ENCODE measurements at places on chromosomes 1 and 21. TPM values are rescaled to one million over a fixed set of nuclear protein-coding genes. Genes with fewer than 3 reads are reported as not detected.

DNA sequence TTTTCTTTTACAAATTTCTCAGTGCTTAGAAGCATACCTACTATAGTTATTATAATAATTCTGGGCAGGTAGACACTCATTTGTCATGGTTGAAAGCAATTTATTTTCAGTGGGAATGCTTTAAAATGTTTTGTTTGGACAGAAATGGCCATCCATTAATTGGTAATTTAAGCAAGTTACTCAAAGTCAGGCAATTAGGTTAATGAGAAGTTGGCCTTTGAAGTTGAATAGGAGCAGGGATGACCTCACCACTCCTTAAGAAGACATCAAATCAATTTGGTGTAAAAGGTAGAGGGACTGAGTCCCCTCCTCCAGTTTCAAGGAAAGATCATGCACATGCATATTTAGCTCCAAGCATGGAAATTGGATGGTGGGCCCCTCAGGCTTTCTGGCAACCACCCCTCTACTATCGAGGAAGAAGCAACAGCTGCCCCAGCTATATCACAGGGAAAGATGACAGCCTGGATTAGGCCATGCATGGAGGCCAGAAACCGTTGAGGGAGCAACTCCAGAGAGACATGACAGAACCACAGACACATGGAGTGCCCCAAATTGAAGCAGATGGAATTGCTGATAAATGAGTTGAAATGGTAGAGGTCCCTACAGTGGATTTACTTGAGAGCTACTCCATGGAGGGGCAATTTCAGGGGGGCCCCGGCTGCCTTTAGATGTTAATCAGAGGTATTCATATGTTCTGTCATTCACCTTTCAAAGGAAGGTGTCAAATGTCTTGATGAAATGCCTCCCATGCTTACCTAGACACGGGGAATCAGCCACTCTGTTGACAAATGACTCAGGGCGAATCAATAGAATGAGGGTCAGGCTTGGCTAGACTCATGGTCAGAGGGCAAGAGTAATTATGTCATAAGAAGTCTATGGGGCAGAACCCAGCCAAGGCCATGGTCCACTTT, 26.7 kb downstream of the HLX start:
- DNase-seq, result no peak

DNA sequence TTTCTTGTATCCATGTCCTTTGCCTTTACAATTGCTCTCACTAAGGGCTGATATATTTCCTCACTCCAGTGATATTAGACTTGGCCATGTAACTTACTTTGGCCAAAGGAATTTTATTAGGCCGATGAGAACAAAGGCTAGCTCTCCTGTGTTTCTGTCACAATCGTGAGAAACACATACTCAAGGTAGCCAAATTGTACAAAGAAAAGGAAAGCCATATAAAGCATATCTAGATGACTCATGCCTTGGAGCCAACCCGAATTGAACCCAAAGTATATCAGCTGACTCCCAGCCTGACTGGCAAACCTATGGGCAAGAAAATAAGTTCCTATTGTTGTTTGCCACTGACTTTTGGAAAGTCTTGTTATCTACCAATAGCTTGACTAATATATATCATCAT, 371.7 kb upstream of the LRRC7 start:
- no peak for DNase-seq

DNA sequence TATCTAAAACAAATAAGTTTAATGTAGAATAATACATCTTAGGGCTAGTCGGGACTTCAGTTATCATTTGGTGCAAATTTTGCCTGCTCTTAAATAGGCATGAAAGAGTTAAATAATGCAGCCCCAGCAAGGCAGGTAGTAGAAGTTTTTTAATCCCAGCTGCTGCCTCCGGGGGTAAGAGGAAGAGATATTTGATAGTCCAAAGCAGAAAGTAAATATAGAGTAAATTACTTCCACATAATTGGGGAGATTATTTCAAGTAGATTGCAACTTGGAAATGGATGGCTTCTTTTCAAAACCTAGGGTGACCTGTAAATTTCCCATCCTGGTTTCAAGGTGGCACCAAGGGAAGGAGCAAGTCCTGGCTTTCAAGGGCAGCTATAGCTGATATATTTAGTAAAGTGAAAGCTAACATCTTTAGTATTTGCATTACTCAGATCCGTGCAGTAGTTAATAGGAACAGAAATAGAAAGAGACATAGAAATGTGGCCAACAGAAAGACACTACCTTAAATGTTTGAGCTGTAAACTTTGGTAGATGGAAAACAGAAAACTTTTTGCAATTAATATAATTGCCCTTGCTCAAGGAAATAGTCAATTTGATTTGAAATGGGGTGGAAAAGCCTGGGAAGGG, 109.1 kb downstream of the LMO4 start:
- DNase-seq, result no peak

GRCh38 chr1:195530961-195531360, 1077.3 kb downstream of the KCNT2 start:
- peak; percentile 2 for DNase-seq

GRCh38 chr21:38352536-38353219, 95.9 kb downstream of the KCNJ15 start:
- DNase-seq, result peak; percentile 86

- no peak for DNase-seq
Observed at GRCh38 chr1:243394601-243395464, 139.0 kb downstream of the SDCCAG8 start.

- DNase-seq, result no peak
Observed at GRCh38 chr1:175563236-175563895, 180.0 kb downstream of the TNR start.

- DNase-seq, result peak; percentile 76
Observed at GRCh38 chr1:25958465-25958864, 39.4 kb downstream of the PAFAH2 start.

- no peak for DNase-seq
Observed at GRCh38 chr1:58447886-58448285, 98.6 kb downstream of the OMA1 start.

DNA sequence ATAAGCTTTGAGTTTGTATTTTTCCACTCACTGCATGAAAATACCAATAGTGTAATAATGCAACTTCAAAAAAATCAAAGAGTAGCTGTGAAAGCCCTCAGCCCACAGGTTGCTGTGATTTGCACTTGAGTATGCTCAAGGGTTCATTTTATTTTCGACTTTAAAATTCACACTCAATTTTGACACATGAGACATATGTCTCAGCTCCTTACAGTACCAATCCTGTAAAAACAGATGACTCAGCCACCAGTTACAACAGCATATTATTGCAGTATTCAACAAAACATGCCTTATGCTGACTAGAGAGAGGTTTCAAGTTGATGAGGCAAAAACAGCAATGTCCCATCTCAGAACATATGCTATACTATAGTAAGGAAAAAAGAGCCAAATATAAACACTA, 66.1 kb downstream of the CYYR1 start:
- no peak for DNase-seq

GRCh38 chr21:36425286-36425685, 40.1 kb downstream of the CHAF1B start:
- DNase-seq, result peak; percentile 68

- DNase-seq, result no peak
Observed at GRCh38 chr21:44919111-44919912, 1.4 kb downstream of the ITGB2 start.

DNA sequence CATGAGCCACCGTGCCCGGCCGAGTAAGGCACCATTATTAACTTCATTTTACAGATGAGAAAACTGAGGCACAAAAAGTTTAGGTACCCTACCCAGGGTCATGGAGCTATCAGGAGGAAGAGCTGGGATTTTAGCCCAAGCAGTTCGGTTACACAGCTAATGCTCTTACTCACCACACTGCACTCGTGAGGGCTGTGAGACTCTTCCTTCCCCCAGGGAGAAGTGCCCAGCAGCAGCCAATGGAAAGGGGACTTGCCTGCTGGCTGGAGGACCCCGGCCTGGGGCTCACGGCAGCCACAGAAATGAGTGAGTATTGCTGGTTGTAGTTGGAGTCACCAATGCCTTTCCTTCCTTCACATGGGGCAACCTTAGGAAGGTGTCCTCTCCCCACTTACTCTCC, 5.2 kb upstream of the CSF1 start:
- no peak for DNase-seq

GRCh38 chr1:205719762-205720161, 30.2 kb downstream of the NUCKS1 start:
- DNase-seq, result no peak

- DNase-seq, result peak; percentile 27
Observed at GRCh38 chr1:212915245-212916091, 34.9 kb upstream of the VASH2 start.

DNA sequence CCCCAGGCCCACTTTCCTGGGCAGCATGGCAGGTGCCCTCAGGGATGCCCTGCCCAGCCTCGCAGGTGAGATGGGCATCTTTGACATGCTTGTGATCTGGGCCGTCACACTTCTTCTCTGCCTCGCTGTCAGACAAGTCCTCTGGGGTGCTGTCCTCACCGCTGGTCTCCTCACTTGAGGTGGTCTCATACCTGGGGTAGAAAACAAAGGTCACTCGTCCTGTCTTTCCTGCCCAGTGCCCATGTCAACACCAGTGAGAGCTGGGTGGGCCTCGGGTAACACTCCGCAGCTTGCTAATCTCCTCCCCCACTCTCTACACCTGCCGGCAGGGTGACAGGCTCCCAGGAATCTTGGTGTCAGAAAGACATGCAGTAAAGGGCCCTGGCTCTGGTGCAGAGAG, 50.9 kb downstream of the KANK4 start:
- no peak for DNase-seq

DNA sequence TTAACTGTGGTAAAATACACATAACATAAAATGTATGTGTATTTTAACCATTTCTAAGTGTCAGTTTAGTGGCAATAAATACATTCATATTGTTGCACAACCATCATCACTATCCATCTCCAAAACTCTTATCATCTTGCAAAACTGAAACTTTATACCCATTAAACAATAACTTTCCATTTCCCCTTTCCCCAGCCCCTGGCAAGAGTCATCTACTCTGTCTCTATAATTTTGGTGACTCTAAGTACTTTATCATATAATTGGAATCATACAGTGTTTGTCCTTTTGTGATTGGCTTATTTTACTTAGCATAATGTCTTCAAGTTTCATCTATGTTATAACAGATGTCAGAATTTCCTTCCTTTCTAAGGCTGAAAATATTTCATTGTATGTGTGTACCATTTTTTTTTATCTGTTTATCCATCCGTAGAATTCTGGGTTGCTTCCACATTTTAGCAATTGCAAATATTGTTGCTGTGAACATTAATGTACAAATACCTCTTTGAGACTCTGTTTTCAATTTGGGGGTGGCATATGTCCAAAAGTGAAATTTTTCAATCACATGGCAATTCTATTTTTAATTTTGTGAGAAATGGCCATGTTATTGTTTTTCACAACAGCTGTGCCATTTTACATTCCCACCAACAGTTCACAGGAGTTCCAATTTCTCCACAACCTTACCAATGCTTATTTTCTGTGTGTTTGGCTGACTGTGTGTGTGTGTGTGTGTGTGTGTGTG, 153.9 kb upstream of the GORAB start:
- no peak for DNase-seq

GRCh38 chr21:30994932-30995331, 43.3 kb downstream of the KRTAP19-8 start:
- no peak for DNase-seq

DNA sequence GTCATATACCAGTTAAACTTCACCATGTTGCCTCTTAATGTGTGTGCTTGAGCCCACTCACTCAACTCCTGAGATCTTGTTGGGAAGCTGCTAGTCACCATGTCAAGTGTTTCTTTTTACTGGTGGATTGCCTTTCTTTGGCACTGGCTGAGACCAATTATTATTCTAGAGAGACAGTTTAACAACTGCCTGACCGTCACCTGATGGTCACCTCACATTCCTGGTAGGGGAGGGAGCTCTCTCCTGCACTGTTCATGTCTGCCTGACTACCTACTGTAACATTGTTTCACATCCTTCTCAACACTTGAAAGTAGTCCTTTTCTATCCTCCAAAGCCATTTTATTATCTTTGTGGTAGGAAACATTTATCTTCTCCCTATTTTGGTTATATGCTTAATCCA, 172.3 kb downstream of the RWDD3 start:
- DNase-seq, result no peak

GRCh38 chr1:204992201-204992997, 50.6 kb upstream of the CNTN2 start:
- DNase-seq, result no peak

DNA sequence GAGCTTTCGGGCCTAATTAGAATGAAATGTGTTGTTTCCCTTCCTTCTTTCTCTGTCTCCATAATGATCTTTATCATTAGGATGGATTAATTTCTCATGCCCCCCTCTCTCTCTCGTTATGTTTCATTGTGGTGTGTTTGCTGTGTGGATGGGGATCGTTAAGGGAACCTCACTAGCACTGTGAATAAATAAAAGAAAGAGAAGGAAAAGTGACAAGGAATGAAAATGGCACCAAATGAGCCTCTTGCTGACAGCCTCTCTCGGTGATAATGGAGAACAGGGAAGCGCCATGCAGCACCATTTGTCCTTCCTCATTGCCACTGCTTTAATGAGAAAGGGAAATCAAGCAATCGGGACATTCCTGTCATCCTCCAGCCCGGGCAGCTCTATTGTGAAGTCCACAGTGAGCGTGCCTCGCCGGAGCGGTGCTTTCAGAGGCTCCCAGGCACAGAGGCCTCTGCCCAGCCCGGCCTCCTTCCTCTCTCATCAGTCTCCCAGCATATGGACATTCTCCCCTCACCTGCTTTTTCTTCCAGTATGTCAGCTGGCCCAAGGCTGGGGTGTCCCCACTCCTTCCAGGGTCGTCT, 265.7 kb upstream of the TMEM51 start:
- DNase-seq, result no peak

DNA sequence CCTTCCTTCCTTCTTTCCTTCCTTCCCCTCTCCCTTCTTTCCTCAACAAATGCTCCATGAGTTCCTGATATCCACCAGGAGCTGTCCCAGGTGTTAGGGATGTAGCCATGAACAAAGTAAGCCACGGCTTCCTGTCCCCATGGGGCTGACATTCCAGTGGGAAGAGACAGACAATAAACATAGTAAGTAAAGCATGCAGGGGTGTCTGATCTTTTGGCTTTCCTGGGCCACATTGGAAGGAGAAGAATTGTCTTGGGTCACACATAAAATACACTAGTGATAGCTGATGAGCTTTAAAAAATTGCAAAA, 81.5 kb upstream of the ZBTB40 start:
- no peak for DNase-seq

- DNase-seq, result no peak
Observed at GRCh38 chr21:28767523-28767922, 225.2 kb downstream of the LTN1 start.

Gene FABP3
- not detected for total RNA-seq

Gene HCRTR1
- not detected for total RNA-seq

Gene SLC44A3
- total RNA-seq, result 0.80 TPM

Gene FOXD2
- total RNA-seq, result 0.57 TPM

Gene KRTAP20-4
- not detected for total RNA-seq

Gene TRIM67
- 0.17 TPM for total RNA-seq
